Left colon (tissue), 2 donors: ENCODE measurements at places on chromosomes 11 and 22.

- no peak for DNase-seq
Measured at GRCh38 chr11:129643031-129643721, 172.5 kb upstream of the TMEM45B start.

DNA sequence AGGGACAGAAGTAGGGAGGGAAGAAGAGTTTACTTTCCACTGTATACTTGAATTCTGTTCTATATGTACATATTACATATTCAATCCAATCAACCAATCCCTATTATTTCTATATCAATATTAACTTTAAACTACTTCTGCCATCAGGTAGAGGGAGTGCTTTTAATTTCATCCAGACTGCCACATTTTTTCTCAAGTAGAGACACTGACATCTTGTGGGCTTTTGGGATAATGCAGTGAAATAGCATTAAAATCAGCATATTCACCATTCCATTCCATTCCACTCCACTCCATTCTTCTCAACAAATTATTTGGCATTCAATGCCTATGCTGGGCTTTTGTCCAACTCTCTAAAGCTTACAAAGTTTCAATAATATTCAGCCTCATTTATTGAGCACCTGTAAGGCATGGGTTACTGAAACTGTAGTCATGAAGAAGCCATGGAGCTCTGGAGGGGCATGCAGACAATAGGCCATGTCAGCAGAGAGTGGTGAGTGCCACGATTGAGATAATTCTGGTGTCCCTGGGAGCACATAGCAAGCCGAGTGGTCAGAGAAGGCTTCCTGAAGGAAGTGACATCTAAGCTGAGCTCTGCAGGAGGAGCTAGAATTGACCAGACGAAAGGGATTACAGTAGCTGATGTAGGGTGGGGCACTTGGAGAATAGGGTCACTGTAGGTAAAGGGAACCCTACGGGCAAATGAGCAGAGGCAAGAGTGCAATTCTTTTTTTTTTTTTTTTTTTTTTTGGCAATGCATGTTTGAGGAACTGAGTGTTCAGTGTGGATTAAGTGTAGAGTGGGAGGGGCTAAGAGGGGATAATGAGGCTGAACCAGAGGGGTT, 12.8 kb upstream of the CLPB start:
- no peak for DNase-seq

- peak; percentile 10 for DNase-seq
Measured at GRCh38 chr11:2524446-2525165, 79.8 kb downstream of the KCNQ1 start.

DNA sequence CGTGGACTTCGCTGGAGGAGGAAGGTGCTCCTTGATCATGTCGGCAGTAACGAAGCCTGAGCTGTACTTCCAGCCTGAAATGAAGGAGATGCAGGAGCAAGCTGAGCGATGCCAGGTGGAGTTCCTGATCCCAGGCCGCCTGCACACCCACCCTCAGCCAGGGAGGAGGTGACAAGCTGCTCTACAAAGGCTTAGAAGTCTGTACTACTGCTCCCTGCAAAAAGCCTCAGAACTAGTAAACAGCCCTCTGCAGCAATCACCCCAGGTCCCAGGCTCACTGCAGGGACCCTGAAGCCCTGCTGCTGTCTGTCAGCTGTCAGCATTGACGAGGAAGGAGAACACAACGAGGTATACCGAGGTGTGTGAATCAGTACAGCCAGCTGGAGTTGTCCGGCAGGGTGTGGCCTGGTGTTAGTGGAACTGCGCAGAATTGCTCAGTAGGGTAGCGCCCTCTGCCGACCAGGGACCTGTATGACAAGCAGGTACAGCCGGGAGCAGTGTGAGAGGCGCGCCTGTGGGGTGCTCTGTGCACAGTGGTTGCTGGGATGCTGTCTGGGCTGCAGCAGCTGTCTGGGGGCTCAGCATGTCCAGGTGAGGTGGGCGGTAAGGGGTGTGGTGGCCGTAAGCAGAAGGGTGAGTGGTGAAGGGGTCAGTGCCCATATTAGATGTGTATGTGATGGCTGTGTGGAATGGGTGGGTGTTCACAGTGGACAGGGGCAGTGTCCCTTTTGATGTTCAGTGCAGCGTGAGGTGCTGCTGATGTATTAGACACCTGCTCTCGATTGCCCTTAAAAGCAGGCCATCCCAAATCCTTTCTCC, 7.6 kb downstream of the CYB5R2 start:
- DNase-seq: peak; percentile 89

GRCh38 chr11:72363112-72363511, 71.2 kb downstream of the CLPB start:
- no peak for DNase-seq

- no peak for DNase-seq
Measured at GRCh38 chr11:125464270-125464662, 31.8 kb downstream of the FEZ1 start.

- no peak for DNase-seq
Measured at GRCh38 chr11:873706-874105, 31.1 kb downstream of the TSPAN4 start.

DNA sequence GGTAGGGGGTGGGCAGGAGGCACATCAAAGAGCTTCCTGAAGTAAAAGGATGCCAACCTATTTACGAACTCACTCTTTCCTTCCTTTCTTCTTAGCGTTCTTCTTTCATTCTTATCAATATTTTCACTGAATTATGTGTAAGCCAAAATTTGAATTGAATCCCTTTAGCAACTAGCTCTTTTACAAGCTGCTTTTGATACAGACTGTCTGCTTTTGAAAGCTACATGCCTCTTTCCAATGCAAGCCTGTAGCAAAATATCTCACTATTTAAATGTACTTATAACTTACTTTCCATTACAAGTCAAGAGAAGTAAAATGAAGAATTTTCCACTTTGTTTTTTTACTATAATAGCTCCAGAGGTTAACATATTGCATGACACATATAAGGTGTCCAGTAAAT, 186.6 kb downstream of the NXPE2 start:
- no peak for DNase-seq

- no peak for DNase-seq
Measured at GRCh38 chr22:46108564-46109473, 41.5 kb upstream of the PPARA start.

DNA sequence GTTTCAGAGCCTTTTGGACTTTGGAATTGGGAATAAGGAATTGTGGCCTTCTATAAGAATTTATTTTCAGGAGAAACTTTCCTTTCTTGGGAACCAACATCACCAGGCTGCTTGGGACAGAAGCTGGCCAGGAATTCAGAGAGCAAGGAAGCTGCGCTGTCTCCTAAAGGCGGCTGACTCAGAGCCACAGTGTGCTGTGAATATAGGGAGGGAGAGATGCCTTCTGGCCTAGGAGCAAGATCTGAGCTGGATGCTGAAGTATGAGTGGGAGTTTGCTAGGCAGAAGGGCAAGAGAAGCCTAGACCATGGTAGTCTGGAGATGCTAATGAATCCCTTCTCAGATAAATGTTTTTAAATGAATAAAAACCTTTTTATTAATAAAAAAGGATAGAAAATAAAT, 213.7 kb upstream of the TBCEL start:
- DNase-seq: no peak

GRCh38 chr11:32400196-32400595, 35.1 kb downstream of the WT1 start:
- DNase-seq: no peak

DNA sequence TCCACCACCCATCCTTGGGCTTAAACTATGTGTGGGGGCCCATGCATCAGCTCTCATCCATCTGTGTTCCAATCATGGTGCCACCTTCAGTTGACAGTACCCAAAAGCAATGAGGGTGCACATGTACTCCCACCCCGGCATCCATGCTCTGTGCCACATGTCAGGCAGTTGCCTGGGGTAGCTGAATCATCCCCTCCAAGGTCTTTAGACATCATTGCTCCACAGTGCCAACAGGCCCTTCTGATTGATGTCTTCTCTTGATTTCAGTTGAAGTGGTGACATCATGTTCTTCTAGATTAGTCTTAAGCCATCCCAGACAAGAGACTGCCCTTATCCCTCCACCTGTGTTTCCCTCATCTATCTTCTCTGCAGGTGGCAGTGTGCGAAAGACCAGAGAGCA, 42.5 kb downstream of the TMPRSS5 start:
- DNase-seq: no peak
